ENCODE measurements at places on chromosomes 3 and 15. TPM values are rescaled to one million over a fixed set of nuclear protein-coding genes. Genes with fewer than 3 reads are reported as not detected.
A peak's percentile ranks its signal among the peaks of the same experiment; 100 is the strongest.

TMEM266 gene
- polyA plus RNA-seq = not detected

UROC1 gene
- 0.07 TPM for polyA plus RNA-seq

COL6A5 gene
- polyA plus RNA-seq = 0.01 TPM

MESP1 gene
- polyA plus RNA-seq = 1.1 TPM

NANOGP8 gene
- not detected for polyA plus RNA-seq

TERC gene
- polyA plus RNA-seq = 0.87 TPM

DNA sequence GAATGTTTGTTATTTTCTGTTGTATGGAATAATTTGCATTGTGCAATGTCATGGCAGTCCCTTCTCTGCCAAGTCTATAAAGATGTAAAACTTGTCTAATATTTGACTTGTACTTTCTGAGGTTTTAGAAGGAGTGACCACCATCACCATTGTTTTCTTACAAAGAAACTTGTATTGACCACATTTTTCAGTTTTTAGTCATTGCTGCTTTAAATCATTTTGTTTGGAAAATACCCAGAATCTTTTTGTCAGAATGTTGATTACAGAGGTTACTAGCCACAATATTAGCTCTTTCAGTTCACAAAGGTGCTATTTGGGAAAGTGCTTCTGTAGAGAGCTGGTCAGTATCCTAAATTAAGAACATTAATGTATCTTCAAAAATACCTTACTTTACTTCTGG, 532.4 kb upstream of the GBE1 start:
- H3K4me3 ChIP-seq = no peak overlapping the region
- no peaks in the 10 kb centered on the region for H3K4me1 ChIP-seq
- H3K27me3 ChIP-seq = no peaks in the 10 kb centered on the region
- H3K36me3 ChIP-seq = no peaks in the 10 kb centered on the region

DNA sequence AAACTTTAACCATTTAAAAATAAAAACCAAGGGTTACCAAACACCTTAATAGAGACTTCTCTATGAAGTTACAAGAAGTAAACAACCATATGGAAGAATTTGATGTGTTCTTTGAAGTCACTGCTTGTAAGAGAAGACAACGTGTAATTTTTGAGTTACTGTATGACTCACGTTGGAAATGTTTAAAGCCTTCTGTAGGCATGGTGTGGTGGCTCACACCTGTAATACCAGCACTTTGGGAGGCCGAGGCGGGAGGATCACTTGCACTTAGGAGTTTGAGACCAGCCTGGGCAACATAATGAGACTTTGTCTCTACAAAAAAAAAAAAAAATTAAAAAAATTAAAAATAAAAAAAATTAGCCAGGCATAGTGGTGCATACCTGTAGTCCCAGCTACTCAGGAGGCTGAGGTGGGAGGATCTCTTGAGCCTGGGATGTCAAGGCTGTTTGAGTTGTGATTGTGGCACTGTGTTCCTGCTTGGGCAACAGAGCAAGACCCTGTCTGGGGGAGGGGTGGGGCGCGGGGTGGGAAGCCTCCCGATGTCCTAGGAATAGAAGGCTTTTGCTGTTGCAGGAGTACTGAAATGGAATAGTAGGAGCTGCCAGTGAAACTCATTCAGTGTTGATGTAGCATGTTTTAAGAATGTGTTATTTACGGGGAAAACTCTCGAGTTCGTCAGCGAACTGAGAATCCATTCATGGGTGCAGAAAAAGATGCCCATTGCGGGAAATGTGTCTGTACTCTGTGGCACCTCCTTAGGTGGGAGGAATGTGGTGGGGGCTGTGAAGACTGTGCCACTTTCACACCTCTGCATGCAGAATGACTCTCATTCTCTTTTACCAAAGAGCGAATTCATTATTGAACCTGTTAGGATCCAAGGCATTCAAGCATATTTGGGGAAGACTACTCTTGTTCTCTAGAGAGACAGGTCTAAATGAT, 134.2 kb downstream of the FNDC3B start:
- H3K36me3 ChIP-seq = peaks cover 7% of the 10 kb centered on the region
- H3K27ac ChIP-seq = no peak overlapping the region
- no peak for DNase-seq
- no peaks in the 10 kb centered on the region for H3K27me3 ChIP-seq
- H3K4me1 ChIP-seq = no peaks in the 10 kb centered on the region

DNA sequence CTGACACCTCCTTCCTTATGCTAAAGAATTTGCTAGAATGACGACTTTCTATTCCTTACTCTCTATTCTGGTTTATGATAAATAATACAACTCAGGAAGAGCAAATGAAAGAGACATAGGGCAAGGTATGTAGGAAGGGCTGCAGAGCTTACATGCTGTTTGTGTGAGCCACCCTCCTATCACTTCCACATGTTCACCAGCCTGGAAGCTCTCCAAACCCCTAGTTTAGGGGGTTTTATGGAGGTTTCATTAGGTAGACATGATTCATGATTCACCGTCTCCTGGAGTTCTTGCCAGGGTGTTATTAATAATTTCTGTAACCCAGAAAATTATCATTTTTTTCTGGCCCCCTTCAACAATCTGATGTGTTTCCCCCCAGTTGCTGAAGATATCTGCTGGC, 172.1 kb upstream of the COL8A1 start:
- no peak overlapping the region for H3K4me3 ChIP-seq
- no peak for DNase-seq
- H3K4me1 ChIP-seq = no peaks in the 10 kb centered on the region
- H3K27me3 ChIP-seq = no peaks in the 10 kb centered on the region
- no peak overlapping the region for H3K27ac ChIP-seq

DNA sequence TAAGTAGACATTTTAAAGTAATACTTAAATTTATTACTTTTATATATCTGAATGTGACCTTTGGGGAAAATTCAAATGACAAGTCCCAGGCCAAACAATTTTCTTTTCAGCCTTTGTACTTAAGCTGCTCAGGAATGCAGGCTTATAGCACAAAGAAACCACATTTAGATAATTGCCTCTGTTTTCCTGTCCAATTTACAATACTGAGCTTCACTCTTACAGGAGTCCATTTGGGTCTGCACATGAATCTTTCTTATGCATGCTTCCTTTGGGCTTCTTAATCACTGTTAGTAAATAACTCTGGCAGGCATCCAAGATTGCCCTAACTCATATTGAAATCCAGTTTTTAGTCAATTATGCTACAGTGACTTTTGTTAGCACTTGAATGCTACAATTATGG, 459.4 kb upstream of the TGFBR2 start:
- DNase-seq = no peak
- no peaks in the 10 kb centered on the region for H3K4me1 ChIP-seq
- no peaks in the 10 kb centered on the region for H3K27me3 ChIP-seq
- H3K36me3 ChIP-seq = no peaks in the 10 kb centered on the region
- H3K27ac ChIP-seq = no peak overlapping the region

DNA sequence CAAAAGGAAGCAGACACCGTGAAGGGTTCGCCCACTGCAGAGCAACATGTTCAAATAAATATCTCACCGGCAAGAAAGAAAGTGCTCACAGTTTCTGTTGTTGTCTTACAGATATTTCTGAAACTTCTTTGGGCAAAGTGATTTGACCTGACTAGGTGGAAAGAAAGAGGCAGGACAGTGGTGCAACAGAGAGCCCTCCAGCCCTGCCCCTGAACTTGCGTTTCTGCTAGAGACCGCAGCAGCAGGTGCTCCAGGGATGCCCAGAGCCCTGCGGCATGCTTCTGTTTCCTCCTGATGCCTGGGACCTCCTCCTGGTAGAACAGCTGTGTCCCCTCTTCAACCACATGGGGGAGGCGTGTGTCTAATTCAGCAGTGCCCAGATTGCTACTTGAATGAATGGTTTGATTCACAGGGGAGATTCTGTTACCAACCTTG, 123.4 kb downstream of the ATP10A start:
- no peak overlapping the region for H3K4me3 ChIP-seq
- no peaks in the 10 kb centered on the region for H3K36me3 ChIP-seq
- H3K4me1 ChIP-seq = no peaks in the 10 kb centered on the region
- DNase-seq = no peak

- H3K36me3 ChIP-seq = no peaks in the 10 kb centered on the region
- peaks cover 3% of the 10 kb centered on the region for H3K27me3 ChIP-seq
- DNase-seq = no peak
Measured at GRCh38 chr3:168250415-168250861, 154.7 kb upstream of the GOLIM4 start.

GRCh38 chr15:57591822-57592367, at the start of gene MYZAP:
TSS of gene MYZAP (plus strand) at chr15:57591904. CDS start at chr15:57592035, 131 bp downstream.
- peaks cover 5% of the 10 kb centered on the region for H3K36me3 ChIP-seq
- H3K27ac ChIP-seq = peak within 1 kb of the TSS; percentile 87
- peak within 1 kb of the TSS; percentile 69 for H3K4me3 ChIP-seq

Measured in small intestine (tissue), 16 donors.